ENCODE measurements at places on chromosomes 3 and 15. TPM values are rescaled to one million over a fixed set of nuclear protein-coding genes. Genes with fewer than 3 reads are reported as not detected.

Gene SIAH2
- 102 TPM for total RNA-seq

- no peaks in the 10 kb centered on the region for H3K27me3 ChIP-seq
- H3K36me3 ChIP-seq: peaks cover 19% of the 10 kb centered on the region
- no peak overlapping the region for H3K27ac ChIP-seq
- H3K4me3 ChIP-seq: no peak overlapping the region
Measured at GRCh38 chr15:60344987-60345386, 52.8 kb downstream of the ANXA2 start.

- no peak for DNase-seq
- H3K4me1 ChIP-seq: no peaks in the 10 kb centered on the region
- no peaks in the 10 kb centered on the region for H3K36me3 ChIP-seq
- H3K27me3 ChIP-seq: no peaks in the 10 kb centered on the region
- no peak overlapping the region for H3K4me3 ChIP-seq
Measured at GRCh38 chr3:35894735-35895134, 255.4 kb downstream of the ARPP21 start.

GRCh38 chr15:72787526-72787925, 4.0 kb upstream of the ADPGK start:
- no peak overlapping the region for H3K4me3 ChIP-seq
- no peaks in the 10 kb centered on the region for H3K36me3 ChIP-seq
- H3K27ac ChIP-seq: no peak overlapping the region

Gene TEX55
- not detected for total RNA-seq

Gene CCRL2
- total RNA-seq: 13.9 TPM

Gene PLA2G4D
- not detected for total RNA-seq

- H3K4me3 ChIP-seq: no peak overlapping the region
- DNase-seq: no peak
- no peaks in the 10 kb centered on the region for H3K4me1 ChIP-seq
- H3K27ac ChIP-seq: no peak overlapping the region
- no peaks in the 10 kb centered on the region for H3K27me3 ChIP-seq
Measured at GRCh38 chr15:90818251-90819210, 49.9 kb upstream of the FURIN start.

Gene PDCD6IP
- 523 TPM for total RNA-seq

Gene CFAP91
- total RNA-seq: not detected

GRCh38 chr3:110099711-110100110, 762.4 kb upstream of the DPPA4 start:
- no peak overlapping the region for H3K27ac ChIP-seq
- no peak overlapping the region for H3K4me3 ChIP-seq
- H3K27me3 ChIP-seq: no peaks in the 10 kb centered on the region
- H3K4me1 ChIP-seq: no peaks in the 10 kb centered on the region
- no peaks in the 10 kb centered on the region for H3K36me3 ChIP-seq
- no peak for DNase-seq
